A549 treated with GW870086 at 1 μM for 4 hours (cell line): ENCODE measurements at places on chromosomes 6 and 20. TPM values are rescaled to one million over a fixed set of nuclear protein-coding genes. Genes with fewer than 3 reads are reported as not detected.

The TTK gene
- 14.3 to 21.1 TPM (median 18.9 TPM) in 5 replicates for total RNA-seq

The NELFCD gene
- 41.3 to 47.1 TPM (median 45.8 TPM) in 5 replicates for total RNA-seq

The TP53TG5 gene
- total RNA-seq = not detected in 5 replicates

The ULBP1 gene
- 0.53 to 0.99 TPM (median 0.79 TPM) in 5 replicates for total RNA-seq

The STK4 gene
- total RNA-seq = 11.1 to 14.8 TPM (median 14.0 TPM) in 5 replicates

The RBPJL gene
- total RNA-seq = not detected in 5 replicates

The LCA5 gene
- 0.43 to 0.84 TPM (median 0.79 TPM) in 5 replicates for total RNA-seq

The SLC32A1 gene
- not detected in 5 replicates for total RNA-seq
